ENCODE measurements at places on chromosomes 7 and 10.

DNA sequence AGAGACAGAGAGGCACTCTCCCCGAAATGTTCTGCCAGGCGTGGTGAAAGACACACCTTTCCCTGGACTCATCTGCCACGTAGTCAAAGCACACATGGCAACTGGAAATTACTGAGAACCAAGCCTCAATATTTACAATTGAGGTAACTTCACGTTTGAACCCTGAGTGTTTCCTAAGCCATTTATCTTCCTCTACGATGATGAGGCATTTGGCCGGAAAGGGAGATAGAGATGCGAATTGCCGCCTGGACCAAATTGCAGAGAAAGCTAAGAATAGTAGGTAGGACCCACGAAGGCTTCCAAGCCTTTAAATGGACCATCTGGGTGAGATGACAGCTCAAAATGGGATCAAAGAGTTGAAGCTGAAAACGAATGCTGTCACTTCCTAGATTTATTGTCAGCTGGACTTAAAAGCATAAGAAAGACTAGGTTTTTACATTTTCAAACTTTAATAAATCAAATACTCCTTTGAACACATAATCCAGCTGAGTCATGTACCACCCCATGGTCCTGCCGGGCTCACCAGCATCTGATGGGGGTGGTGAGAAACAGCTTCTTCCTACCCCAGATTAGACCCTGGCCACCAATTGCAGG is 135.6 kb upstream of the LYZL2 start:
- no peak for DNase-seq

- no peak for DNase-seq
These were observed 181.3 kb downstream of the SDK1 start for GRCh38 chr7:3482147-3482921.

DNA sequence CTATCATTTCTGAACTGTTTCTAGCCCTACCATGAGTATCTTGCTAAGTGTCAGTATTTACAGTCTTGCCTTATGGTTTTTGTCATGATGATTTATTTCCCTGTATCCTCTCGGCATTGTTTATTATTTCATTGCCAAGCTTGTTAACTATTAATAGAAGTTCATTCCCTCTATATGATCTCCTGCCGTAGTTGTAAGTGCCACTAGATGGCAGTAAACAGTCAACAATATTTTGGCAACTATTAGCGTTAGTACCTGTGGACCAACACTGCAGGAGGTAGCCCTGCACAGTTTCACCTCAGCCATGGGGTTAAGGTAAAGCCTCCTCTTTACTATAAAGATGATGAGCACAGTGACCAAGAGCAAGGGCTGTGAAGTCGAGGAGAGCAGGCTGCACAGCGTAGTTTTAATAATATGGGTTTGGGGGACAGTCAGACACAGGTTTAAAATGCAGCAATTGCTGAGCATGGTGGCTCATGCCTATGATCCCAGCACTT is 26.1 kb upstream of the CCNJ start:
- DNase-seq = no peak

GRCh38 chr10:132496360-132497062 is 41.1 kb upstream of the INPP5A start:
- no peak for DNase-seq

DNA sequence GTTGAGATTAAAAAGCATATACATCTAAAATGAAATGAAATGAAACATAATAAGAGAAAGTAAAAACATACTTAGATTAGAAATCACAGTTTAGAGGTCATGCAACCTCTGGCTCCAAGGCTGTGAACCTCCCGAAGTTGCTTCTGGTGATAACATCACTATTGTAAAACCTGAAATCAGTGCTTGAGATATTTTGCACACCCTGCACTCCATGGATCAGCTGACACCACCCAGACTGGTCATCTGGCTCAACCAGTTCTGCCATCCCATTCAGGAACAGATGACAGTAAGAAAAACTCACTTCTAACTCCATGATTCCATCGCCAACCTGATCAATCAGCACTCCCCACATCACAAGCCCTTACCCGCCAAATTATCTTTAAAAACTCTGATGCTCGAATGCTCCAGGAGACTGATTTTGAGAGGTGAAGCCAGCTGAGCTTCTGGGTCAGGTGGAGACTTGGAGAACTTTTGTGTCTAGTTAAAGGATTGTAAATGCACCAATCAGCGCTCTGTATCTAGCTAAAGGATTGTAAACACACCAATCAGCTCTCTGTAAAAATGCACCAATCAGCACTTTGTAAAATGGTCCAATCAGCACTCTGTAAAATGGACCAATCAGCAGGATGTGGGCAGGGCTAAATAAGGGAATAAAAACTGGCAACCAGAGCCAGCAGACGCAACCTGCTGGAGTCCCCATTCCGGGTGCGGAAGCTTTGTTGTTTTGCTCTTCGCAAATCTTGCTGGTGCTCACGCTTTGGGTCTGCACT is 162.6 kb upstream of the MAGI2 start:
- DNase-seq = no peak

GRCh38 chr10:102633287-102633686 is 11.0 kb upstream of the TRIM8 start:
- DNase-seq = no peak

DNA sequence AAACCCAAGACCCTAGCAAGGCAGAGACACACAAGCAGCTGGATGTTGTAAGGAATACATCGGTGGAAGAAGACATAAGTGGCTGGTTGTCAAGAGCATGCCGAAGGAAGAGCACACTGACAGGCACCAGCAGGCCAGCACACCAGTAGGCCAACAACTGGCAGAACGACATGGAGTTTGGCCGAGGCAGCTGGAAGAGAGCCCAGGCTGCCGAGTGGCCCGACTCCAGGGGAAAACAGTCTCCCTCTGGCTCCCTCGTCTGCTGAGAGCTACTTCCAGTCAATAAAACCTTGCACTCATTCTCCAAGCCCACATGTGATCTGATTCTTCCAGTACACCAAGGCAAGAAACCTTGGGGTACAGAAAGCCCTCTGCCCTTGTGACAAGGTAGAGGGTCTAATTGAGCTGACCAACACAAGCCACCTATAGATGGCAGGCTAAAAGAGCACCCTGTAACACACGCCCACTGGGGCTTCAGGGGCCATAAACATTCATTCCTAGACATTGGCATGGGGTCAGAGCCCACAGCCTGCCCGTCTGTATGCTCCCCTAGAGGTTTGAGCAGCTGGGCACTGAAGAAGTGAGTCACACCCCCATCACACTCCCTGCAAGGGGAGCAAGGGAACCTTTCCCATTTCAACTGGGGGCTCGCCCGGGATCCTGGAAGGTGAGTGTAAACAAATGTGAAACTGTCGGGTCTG is 14.7 kb upstream of the TNS3 start:
- DNase-seq = no peak

- DNase-seq = no peak
These were observed 102.8 kb upstream of the ZNF438 start for GRCh38 chr10:31134311-31134952.

GRCh38 chr10:31584098-31584631 is 265.1 kb downstream of the ZEB1 start:
- no peak for DNase-seq

GRCh38 chr10:131116991-131117375 is 194.5 kb downstream of the TCERG1L start:
- no peak for DNase-seq

- no peak for DNase-seq
These were observed 24.4 kb downstream of the COL13A1 start for GRCh38 chr10:69826094-69826493.

DNA sequence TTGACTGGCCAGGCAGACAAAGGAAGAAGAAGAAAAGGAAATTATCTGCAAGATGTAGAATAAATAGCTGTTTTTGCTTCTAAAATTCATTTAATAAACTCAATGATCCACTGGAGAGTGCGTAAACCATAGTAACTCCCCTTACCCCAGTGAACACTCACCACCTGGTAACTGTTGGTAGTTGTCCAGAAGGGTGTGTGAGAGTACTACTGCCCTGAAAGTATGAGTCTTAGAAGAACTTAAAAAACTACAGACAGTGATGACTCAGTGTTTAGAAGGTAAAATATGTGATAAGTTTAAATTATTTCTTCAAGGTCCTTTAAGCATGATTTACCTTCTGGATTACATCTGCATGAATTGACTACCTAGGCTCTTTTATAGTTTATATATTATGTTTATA is 53.0 kb upstream of the SEMA3A start:
- DNase-seq = no peak

DNA sequence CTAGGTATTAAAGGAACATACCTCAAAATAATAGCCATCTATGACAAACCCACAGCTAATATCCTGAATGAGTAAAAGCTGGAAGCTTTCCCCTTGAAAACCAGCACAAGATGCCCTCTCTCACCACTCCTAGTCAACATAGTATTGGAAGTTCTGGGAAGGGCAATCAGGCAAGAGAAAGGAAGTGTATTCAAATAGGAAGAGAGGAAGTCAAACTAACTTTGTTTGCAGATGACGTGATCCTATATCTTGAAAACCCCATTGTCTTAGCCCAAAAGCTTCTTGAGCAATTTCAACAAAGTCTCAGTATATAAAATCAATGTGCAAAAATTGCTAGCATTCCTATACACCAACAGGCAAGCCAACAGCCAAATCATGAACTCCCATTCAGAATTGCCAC is 131.3 kb downstream of the FANK1 start:
- no peak for DNase-seq

DNA sequence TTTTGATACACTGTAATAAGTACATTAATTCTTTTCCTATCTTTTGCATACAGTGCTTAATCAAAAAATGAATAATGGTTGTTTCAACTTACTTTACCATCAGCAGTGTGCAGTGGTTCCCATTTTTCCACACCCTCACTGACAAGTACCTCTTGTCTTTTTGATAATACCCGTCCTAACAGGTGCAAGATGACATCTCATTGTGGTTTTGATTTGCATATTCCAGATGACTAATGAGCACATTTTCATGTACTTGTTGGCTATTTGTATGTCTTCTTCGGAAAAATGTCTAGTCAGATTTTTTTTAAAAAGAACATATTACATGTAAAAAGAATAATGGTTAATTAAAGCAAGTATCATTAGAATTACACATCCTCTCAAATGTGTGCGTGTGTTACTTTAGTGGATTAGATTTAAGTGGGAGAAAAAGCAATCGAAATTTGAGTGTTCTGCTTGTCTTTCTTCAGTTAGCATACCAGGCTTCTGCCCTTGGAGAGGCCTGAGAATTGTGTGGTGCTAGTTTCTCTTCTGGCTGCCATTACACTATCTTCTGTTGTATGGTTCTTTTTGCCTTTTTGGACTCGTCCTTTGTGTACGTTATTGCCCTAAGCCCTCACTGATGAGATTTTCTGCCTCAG is 291.2 kb downstream of the AUTS2 start:
- DNase-seq = no peak

- DNase-seq = no peak
These were observed 539.6 kb downstream of the CNTNAP2 start for GRCh38 chr7:146655928-146656797.

DNA sequence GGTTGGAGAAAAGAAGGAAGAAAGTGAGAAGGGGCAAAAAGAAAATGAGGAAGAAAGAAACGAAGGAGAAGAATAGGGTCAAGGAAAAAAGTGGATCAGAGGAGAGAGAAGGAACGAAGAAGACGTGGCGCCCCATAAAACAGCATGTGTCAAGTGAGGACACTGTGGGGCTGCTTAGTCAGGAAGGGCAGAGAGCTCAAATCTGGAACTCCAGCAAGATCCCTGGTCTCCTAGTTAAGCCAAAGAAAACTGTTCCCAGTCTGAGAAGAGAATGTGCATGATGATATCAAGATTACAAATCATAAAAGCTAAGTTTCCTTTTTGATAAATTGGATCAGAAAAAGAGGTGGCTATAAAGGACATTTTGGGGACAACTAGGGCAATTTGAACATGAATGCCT is 33.0 kb downstream of the CREB3L2 start:
- DNase-seq = no peak

DNA sequence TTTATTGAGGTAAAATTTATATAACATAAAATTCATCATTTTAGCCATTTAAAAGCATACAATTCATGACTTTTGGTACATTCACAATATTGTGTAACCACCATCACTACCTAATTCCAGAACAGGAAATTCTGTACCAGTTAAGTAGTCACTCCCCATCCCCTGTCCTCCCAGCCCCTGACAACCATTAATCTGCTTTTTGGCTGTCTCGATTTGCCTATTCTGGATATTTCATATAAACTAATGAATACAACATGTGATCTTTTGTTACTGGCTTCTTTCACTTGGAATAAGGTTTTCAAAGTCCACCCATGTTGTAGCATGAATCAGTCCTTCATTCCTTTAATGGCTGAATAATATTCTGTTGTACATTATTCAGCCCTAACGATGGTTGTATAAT is 115.6 kb upstream of the KLF14 start:
- DNase-seq = no peak

DNA sequence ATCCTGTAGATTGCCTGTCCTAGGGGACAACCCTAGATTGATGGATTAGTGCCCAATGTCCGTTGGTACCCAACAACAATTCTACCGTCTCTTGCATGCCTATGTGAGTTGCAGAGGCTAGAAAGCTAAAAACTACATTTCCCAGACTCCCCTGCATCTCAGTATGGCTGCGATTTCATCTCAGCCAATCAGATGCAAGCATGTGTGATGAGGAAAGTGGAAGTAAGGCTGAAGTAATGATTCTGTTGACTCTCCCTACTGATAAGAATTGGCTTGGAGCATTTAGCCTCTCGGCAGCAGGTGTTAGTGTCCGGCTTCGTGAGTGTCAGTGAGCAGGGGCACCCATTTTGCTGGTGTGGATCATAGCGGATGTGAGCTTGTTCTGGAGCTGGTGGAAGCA is 171.9 kb downstream of the FGFR2 start:
- DNase-seq = no peak

- DNase-seq = no peak
These were observed 47.4 kb downstream of the LRRC4 start for GRCh38 chr7:127983804-127984332.

- no peak for DNase-seq
These were observed 553 bp downstream of the VDAC2 start for GRCh38 chr10:75211007-75211691.

DNA sequence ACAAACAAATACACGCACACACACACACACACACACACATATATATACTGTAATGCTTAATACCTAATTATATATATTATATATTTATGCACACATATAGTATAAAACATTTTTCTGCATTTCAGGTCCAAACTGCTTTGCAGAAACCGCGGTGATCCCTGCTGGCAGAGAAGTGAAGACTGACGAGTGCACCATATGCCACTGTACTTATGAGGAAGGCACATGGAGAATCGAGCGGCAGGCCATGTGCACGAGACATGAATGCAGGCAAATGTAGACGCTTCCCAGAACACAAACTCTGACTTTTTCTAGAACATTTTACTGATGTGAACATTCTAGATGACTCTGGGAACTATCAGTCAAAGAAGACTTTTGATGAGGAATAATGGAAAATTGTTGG is 138.5 kb downstream of the VWC2 start:
- no peak for DNase-seq

- DNase-seq = no peak
These were observed 131.8 kb downstream of the HECW1 start for GRCh38 chr7:43244232-43244631.

- no peak for DNase-seq
These were observed 34.8 kb upstream of the INMT start for GRCh38 chr7:30717181-30717580.

Measured in AG04449 (cell line).